LHCN-M2 (cell line): ENCODE measurements at places on chromosomes 2 and 18. TPM values are rescaled to one million over a fixed set of nuclear protein-coding genes. Genes with fewer than 3 reads are reported as not detected.
A peak's percentile ranks its signal among the peaks of the same experiment; 100 is the strongest.

DNA sequence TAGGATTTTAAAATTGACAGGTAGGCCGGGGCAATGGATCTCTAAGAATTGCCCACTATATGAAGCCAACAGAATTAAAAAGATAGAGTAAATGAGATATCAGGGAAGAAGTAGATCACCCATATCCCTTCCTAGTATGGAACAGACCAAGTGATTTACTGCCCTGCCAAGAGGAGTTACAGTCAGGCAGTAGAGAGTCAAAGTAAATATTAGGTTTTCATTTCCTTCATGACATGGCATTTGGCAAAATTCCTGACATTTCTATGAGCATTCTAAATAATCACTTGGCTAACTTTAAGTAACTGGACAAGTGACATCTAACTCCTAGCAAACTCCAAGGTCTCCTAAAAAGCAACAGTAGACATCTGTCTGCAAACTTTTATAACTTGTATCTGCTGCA lies 33.5 kb downstream of the GALNT5 start:
- DNase-seq: no peak

- no peak for DNase-seq
Observed at GRCh38 chr2:50782543-50782942, 249.4 kb downstream of the NRXN1 start.

- DNase-seq: no peak
Observed at GRCh38 chr18:30406728-30407127, 635.8 kb downstream of the DSC3 start.

Gene LYG2
- total RNA-seq: not detected in 2 replicates

DNA sequence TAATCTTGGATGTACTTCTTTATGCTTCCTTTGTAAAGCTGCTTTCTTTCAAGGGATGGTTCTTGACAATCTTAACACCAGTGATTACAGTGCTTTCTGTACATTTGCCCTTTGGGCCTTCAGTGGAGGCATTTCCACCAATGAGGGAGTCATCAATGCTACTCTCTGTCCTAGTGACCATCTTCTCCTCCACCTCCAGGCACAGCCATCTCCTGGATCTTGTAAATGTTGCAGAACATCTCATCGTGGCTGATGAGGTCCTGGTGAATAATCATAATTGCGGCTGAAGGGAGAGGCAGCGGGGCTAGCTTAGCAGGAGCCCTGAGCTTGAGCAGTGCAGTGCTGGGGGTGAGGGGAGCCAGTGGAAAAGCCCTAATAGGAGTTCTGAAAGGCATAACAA lies 32.5 kb downstream of the IDH1 start:
- DNase-seq: peak; percentile 70

DNA sequence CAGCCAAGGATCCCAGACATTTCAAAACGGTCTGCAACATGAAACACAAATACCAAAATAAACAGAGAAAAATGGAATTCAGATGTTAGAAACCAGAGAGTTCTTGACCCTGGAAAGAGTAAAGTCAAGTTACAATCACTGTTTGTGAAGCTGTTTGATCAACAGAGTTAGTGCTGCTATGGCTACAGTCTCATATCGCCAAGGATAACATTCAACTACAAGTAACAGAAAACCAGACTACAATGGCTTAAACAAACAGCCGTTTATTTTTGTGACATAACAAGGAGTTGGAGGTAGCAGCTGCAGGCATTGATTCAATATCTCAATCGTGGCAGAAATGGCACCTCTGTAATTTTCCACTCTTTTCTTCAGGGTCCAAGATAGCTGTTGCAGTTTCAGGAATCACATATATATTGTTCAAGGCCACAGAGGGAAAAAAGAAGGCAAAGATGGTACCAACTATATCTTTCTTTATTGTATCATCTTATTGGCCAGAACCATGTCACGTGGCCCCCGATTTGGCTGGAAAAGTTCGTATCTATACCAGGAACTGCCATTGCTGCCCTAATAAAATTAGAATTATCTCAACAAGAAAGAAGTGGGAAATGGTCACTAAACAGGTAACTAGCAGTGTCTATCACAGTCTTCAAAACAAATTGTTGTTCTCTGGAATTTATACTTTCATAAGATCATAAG lies 17.7 kb upstream of the HNRNPLL start:
- DNase-seq: peak; percentile 88

- DNase-seq: no peak
Observed at GRCh38 chr18:11561293-11561692, 48.1 kb upstream of the SLC35G4 start.

DNA sequence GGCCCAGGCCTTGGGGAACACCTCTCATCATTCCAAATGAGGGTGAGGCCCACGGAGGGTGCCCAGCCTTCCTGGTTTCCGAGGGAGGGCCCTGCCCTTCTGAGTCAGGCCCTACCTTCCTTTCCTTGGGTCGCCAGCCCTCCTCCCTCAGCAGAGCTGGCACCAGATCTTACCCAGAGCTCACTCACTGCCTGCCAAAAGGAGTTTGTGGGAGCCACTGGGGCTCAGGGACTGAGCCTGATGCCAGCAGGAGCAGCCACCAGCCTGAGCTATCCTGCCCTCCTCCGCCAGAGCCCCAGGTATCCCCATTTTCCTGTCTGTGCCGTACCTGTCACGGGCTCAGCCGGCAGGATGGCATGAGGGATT lies 64.1 kb downstream of the NRP2 start:
- DNase-seq: no peak

DNA sequence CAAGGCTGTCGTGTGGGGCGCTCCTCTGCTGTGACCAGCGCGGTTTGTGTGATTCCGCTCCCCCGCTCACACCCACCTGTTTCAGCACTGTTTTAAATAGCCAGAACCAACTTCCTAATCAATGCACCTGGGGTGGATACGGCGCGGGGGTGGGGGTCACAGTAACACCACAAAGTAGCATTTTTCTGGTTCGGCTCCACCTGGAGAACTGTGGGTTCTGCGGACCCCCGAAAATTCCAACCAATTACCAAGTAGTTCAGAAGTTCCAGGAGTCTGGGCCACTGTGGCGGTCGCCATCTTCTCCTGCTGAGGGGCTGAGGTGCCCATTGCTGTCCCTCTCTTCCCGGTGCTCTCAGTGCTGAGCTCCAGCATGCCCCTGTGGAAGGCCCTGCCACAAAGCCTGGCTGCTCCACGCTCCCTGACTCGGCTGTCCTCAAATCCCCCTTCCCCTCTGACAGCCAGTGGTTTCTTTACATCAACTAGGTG lies 79.4 kb downstream of the GFPT1 start:
- DNase-seq: no peak

- DNase-seq: no peak
Observed at GRCh38 chr18:23664674-23665073, 2.0 kb upstream of the ANKRD29 start.

DNA sequence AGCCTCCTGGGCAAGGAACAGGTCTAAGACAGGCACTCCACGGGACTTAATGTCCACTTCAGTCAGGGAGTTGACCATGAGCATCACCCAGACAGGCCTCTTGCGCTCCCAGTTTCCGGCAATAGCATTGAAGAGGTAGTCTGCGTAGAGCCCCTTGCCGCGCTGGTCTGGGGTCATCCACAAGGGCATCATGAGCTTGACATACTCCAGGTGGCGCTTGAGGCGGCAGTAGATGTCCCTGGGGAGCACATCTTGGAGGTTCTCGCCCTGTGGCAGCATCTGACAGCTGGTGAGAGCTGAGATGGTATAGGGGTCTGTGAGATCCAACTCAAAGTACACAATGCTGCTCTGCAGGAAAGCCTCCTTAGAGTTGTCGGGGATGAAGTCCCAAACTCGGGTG lies 10.6 kb downstream of the TRABD2A start:
- DNase-seq: no peak

Gene SLC23A3
- 0.06 TPM in 1 of 2 replicates, not detected in the other for total RNA-seq

GRCh38 chr18:42920621-42921020 lies 194.9 kb downstream of the RIT2 start:
- no peak for DNase-seq

Gene CCL20
- total RNA-seq: 1.3 and 2.3 TPM in 2 replicates

- no peak for DNase-seq
Observed at GRCh38 chr2:175008801-175009495, 3.8 kb upstream of the CHN1 start.

GRCh38 chr2:54382601-54383000 lies 73.5 kb upstream of the SPTBN1 start:
- DNase-seq: no peak

Gene RAB6C
- total RNA-seq: not detected in 2 replicates

GRCh38 chr2:235143789-235144188 lies 192.0 kb downstream of the SH3BP4 start:
- DNase-seq: no peak
